ENCODE measurements at places on chromosomes 1 and 21. TPM values are rescaled to one million over a fixed set of nuclear protein-coding genes. Genes with fewer than 3 reads are reported as not detected.
A peak's percentile ranks its signal among the peaks of the same experiment; 100 is the strongest.

The CLCA4 gene
- total RNA-seq = 113 TPM

The VN1R5 gene
- total RNA-seq = not detected

GRCh38 chr1:2983706-2984398 lies 37.4 kb upstream of the ACTRT2 start:
- DNase-seq = no peak

DNA sequence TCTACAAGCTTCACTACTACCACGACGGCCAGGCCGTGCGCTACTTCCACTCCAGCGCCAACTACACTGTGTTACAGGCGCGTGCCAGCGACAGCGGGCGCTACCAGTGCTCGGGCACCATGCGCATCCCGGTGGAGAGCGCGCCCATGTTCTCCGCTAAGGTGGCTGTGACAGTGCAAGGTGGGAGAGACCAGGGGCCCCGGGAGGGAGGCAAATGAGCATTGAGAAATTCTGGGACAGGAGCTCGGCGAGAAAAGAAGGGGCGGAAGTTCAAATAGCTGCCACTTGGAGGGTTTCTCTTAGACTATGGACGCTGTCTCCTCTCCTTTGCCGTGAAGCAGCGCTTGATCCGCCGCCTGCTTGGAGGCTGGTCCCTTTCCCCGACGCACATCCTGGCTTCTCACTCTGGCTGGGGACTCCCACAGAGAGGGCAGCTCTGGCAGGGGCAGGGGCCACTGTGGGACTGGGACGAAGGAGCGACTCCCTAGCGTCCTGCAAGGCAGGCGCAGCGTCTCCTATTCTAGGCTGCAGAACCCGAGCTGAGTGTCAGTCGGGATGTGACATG lies 4.6 kb downstream of the FCRLB start:
- DNase-seq = peak; percentile 58

- DNase-seq = no peak
Measured at GRCh38 chr1:31781138-31781755, 17.1 kb upstream of the ADGRB2 start.

DNA sequence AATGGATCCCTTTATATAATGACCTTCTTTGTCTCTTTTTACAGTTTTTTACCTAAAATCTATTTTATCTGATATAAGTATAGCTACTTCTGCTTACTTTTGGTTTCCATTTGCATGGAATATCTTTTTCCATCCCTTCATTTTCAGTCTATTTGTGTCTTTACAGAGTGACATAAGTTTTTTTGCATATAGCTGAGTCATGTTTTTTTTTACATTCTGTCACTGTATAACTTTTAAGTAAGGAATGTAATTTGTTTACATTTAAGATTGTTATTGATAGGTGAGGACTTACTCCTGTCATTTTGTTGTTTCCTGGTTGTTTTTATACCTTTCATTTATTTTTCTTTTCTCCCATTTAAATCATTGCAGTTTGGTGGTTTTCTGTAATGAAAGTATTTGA lies 402.7 kb upstream of the ADGRL2 start:
- no peak for DNase-seq

The ARHGEF16 gene
- 225 TPM for total RNA-seq

The OTUD7B gene
- 17.2 TPM for total RNA-seq

The TARBP1 gene
- 19.3 TPM for total RNA-seq

GRCh38 chr1:169160845-169161495 lies 54.5 kb downstream of the ATP1B1 start:
- DNase-seq = no peak

DNA sequence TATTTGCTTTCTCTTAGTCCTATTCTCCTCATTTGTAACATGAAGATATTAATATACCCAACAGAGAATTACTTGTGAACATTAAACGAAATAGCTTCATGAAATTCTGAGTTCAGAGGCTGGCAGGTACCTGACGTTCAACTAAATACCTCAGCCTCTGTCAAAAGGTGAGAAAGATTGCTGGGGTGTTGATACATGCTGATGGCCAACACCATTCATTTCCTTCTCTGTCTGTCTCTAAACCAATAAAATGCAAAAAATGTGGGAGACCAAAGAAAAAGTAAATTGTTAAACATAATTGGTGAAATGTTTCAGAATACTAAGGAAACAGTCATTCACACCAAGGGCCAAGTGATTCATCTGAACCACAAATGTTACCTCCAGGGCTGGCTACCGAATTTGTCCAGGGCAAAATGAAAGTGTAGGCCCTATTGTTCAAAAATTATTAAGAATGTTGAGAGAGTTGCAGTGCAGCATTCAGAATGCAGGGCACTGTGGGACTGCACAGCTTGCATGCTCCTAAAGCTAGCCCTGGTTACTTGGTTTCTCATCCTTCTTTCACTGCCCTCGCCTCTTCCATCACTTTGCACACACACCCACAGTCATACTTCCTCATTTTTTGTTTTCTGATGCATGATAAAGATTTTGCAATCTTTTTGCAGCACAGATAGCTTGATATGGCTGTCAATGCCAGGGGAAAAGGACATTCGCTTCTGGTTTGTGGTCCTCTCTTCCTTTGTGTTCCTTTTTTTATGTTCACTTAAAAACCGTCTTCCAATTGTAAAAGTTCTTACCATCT lies 414.3 kb upstream of the NR5A2 start:
- DNase-seq = no peak

The PODN gene
- total RNA-seq = 7.0 TPM

DNA sequence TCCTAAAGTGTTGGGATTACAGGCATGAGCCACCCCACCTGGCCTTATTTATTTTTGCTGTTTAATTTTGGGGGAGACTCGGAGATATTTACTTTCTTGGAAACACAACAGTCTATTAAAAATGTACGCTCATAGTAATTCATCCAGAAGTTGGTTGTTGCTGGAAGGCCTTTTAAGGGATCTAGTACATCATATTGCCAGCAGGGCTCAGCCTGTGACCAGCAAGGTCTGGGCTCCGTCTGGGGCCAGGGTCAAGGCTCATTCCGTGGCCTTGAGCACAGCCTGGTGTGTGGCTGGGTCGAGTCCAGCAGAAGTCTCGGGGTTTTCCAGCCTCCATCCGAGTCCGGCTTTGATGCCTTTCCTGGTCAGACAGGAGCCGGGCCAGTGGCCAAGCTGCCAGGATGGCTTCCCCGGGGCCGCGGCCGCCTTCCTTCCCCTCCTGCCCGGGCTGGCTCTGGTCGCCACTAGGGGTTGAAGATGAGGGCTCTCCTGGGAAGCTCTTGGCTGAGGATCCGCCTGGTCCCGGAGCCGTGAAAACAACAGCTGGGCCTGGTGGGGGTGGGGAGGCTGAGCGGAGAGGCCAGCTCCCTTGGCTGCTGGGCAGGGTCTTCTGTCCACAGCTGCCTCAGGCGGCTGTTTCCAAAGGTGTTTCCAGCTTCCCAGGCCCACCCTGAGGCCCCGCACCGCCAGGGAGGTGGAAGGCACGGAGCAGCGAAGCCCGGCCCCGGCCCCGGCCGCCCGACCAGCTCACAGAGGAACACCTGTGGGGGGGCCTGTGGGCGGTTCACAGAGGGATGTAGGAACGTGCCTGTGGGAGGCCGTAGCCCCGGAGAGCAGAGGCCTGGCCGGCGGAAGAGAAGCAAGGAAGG lies 5.1 kb upstream of the VWA1 start:
- no peak for DNase-seq

The OR2AK2 gene
- not detected for total RNA-seq

GRCh38 chr1:23403355-23403734 lies 21.2 kb downstream of the TCEA3 start:
- no peak for DNase-seq

- no peak for DNase-seq
Measured at GRCh38 chr1:186782791-186783190, 46.0 kb upstream of the PLA2G4A start.

The GJA4 gene
- total RNA-seq = 2.8 TPM

The ANKRD35 gene
- total RNA-seq = not detected

- peak; percentile 93 for DNase-seq
Measured at GRCh38 chr1:39653546-39654031, 14.1 kb upstream of the HEYL start.

- no peak for DNase-seq
Measured at GRCh38 chr1:56991576-56991975, 25.8 kb upstream of the C8B start.

The NAXE gene
- total RNA-seq = 81.8 TPM

DNA sequence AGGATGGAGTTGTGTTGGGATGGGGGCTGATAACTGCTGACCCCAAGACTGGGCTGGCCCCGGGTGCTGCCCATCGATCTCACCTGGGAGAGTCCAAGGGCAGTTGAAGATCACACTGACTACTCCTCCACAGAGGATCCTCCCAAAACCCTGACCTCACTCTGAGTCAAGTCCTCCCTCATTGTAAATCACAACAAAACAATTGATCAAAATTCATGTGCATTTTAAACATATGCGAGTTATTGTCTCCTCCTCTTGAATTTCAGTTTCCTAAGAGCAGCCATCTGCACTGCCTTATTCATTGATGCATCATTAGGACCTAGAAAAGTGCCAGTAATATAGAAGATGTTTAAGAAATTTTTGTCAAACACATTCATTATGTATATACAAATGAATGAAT lies 273.6 kb downstream of the C1orf94 start:
- no peak for DNase-seq

DNA sequence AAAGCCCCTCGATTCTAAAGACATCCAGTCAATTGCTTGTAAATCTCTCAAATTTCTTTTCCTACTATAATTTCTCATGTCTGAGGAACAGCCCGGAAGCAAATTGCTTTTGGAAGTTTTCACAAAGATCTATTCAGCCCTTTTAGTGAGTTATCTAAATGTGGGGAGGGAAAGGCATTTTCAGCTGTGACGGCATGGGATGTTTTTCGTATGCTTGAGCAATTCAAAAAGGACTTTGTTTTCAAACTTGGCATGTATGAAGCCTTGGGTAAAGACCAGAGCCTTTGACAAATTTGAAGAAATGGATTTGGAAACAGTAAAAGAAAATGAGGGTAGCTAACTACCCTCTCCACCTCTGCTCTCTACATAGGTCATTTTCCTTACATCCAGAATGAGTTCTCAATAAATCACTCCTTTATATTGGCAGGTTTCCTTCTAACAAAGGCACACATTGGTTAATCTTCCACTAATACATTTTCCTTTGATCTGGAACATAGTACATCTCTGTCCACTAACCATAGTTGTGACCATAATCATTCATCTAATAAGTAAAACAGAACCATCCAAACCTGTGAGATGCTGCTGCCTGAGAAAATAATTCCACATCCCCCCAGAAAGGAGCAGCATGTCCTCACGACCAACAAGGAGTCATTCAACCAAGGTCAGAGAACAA lies 66.1 kb upstream of the ADAM30 start:
- DNase-seq = no peak

- DNase-seq = no peak
Measured at GRCh38 chr1:182328591-182328990, 63.0 kb downstream of the GLUL start.

The IER5 gene
- total RNA-seq = 6.9 TPM

- DNase-seq = no peak
Measured at GRCh38 chr1:115233598-115233997, 104.5 kb downstream of the NGF start.

- peak; percentile 59 for DNase-seq
Measured at GRCh38 chr1:175146529-175147213, 45.9 kb downstream of the KIAA0040 start.

- no peak for DNase-seq
Measured at GRCh38 chr1:111699268-111699667, 39.9 kb downstream of the INKA2 start.

DNA sequence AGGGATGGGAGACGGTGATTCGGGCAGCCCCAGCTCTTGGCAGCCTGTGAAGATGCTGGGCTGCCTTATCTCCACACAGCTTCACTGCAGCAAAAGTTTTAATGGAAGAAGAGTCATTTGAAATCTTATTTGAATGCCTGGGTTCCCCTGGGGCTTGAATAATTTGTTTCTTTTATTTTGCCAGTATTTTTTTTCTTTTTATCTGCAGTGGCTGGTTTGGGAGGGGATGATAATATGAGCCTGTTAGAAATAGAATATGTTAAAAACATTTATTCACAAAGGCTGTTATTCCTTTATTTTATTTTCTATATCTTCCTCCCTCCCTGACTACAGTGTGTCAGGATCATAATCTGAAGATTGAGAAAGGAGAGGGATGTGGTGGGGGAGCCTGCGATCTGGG lies 103.4 kb downstream of the ARHGEF10L start:
- no peak for DNase-seq

- DNase-seq = peak; percentile 84
Measured at GRCh38 chr1:236524142-236524894, 536 bp downstream of the LGALS8 start.

The DNAI4 gene
- total RNA-seq = 1.8 TPM

DNA sequence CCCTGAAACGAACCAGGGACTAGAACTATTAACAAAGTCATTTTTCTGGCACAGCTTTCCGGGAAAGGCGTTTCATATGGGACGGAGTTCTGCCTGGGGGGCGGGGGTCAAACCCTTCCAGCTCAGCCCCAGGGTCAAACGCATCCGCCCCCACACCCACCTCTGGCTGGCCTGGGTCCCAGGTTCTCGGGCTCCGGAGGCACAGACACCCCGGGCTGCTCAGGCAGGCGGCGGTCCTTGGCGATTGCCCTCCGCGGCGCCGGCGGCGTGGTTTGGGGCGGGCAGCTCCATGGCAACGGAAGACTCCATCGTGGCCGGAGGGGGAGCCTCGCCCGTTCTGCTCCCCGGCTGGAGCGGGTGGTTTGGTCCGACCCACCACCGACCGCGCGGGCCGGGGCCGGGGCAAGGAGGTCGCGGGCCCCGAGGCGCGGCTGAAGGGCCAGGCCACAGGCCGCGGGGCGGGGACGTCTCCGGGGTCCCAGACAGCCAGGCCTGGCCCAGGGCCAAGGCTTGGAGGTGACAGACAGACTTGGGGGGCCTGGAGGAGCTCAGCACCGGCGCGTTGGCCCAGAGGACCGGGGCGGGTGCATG lies at the start of gene CFAP74:
Gene CFAP74, minus strand, starts transcription at position 246 of the 591 bp plus-strand sequence. CDS start 12,830 bp downstream, outside the sequence.
- DNase-seq = no peak

GRCh38 chr1:62774971-62775595 lies 8.8 kb upstream of the ATG4C start:
- no peak for DNase-seq

DNA sequence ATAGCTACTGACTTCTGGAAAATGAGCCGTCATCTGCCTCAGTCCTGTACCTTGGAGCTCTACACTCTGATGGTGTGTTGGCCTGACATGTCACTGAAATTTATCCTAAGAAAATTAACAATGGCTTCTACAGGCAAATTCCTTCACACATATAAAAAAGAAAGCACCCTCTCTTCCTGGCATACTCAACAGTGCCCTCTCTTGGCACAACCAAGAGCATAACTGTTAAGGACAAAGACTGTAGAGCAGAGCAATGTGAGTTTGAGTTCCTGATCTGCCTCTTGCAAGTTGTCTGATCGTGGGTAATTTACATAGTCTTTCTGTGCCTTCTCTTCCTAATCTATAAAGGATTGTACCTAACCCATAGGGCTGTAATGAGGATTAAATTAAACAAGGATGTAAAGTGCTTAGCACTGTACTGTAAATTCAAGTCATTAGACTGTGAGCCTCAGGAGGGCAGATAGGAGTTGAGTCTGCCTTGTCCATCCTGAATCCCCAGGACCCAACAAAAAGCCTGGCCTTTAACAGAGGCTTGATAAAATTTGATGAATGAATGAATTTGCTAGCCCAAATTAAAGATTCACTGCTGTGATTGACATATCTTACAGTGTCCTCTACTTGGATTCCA lies 83.5 kb downstream of the SYF2 start:
- no peak for DNase-seq

GRCh38 chr1:210223226-210223904 lies 9.2 kb upstream of the SERTAD4 start:
- DNase-seq = no peak
